Cerebellum (tissue), 4 donors: ENCODE measurements at places on chromosomes 11 and 22.

DNA sequence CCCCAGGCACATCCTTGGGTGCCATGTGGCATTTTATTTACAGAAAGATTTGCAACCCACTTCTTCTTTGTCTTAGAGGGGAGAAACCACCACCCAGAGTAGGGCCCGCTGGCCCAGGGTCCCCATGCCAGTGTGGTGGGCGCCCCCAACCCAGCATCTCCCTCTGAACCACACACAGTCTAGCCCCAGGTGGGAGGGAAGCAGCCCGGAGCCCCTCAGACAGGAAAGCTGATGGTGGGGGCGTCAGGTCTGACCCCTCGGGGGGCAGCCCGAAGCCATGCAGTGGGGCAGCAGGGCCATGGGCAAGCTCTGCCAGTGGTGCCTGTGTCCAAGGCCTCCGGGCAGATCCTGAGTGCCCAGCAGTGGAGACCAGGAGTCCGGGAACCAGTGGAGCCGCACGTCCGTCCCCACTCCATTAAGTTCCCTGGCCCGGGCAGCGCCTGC is 11.7 kb downstream of the TRPM5 start:
- no peak for DNase-seq

DNA sequence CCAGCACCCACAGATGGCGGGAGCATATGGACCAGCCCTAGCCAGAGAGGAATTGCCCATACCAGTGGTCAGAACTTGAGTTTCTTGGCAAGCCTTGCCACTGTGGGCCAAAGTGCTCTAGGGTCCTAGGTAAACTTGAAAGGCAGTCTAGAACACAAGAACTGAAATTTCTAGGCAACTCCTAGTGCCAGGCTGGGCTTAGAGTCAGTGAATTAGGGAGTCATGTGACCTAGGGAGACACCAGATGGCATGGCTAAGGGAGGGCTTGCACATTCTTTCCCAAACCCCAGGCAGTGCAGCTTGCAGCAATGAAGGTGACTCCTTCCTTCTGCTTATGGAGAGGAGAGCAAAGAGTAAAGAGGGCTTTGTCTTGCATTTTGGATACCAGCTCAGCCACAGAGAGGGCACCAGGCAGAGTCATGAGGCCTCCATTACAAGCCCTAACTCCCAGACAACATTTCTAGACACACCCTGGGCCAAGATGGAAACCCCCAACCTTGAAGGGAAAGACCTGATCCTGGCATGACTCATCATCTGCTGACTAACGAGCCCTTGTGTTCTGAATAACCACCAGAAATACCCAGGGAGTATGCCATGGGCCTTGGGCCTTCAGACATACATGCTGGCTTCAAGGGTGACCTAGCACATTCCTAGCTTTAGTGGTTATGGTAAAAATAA is 19.2 kb upstream of the OR56A3 start:
- no peak for DNase-seq

DNA sequence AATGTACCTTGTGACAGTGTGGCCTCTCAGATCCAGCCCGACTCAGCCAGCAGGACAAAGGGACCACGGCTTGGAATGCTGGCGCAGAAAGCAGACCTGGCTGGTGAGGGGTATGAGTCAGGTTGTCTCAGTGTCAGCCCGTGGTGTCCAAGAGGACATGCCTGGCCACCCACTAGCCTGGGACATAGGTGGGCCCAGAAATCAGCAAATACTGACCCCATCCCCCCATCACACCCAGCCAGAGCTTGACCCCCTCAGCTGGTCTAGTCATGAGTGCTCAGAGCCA is 4.5 kb downstream of the BANF1 start:
- DNase-seq = no peak

DNA sequence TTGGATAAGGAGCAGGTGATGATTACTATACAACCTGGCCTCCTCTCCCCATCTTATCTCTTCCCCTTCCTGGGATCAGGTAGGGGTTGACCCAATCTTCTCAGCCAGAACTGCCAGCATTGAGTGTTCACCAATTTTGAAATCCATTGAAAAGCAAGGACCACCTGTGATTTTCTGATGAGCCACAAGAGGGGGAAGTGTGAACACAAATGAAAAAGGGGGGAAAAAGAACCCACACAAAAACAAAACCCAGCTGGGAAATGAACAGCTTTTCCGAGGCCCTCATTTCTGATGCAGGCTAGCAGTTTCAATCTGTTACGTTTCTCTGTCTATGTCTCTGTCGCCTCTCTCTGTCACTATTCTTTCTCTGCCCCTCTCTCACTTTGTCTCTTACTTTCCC is 161.9 kb downstream of the INSC start:
- DNase-seq = no peak

DNA sequence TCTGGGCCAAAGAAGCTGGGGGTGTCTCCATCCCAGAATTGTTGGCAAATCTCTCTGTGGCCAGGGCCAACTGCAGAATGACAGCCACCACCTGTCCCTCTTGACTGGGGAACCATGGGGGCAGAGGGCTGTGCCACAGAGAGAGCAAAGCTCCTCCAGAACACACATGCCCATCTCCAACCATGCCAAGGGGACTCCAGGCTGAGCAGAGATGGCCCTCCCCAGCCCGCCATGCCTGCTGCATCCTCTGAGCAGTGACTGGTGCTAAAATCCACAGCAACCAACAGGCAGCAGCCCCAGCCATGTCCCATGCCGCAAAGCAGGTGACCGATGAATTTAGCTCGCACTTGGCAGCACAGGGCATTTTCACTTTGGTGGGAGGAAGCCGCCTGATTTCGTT is 45.0 kb downstream of the LARGE1 start:
- DNase-seq = peak; percentile 92

- no peak for DNase-seq
Measured at GRCh38 chr22:27393371-27393770, 408.2 kb downstream of the MN1 start.

- DNase-seq = no peak
Measured at GRCh38 chr22:20632082-20632481, 124.7 kb downstream of the MED15 start.

GRCh38 chr11:109894242-109894641 is 198.9 kb upstream of the ZC3H12C start:
- DNase-seq = no peak

GRCh38 chr11:57815877-57816276 is 54.3 kb downstream of the CTNND1 start:
- DNase-seq = no peak

- no peak for DNase-seq
Measured at GRCh38 chr11:86182976-86183584, 61.5 kb upstream of the EED start.

DNA sequence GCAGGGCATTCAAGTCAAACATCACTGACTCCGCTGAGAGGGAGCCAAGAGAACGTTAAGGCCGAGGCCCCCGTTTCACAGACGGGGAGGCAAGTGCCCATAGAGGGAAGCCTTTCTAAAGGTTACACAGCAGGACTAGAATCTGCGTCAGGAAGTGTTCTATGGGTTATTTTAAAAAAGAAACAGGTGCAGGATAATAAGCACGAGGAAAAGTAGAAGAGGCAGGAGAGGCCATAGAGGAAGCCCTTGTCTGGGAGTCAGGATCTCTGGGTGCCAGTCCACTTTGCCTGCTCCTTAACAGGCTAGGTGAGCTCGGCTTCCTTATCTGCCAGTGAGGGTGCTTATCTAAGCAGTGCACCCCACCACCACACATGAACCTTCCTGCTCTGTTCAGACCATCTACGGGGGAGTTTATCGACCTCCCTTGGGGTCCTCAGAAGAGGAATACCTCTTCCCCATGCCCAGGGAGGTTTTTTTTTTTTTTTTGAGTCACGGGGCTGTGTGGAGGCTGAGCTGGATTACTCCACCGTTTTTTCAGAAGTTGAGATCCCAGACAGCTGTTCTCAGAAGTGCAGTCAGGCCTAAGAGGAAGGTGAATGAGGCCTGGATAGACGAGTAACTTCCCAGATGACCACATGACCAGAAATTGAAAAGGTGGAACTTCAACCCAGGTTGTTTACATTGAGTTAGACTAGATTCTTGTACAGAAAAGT is 1.2 kb upstream of the FCHSD2 start:
- DNase-seq = peak; percentile 24

GRCh38 chr11:114076921-114077331 is 17.4 kb downstream of the ZBTB16 start:
- DNase-seq = no peak

GRCh38 chr11:127027789-127028188 is 27.2 kb upstream of the KIRREL3 start:
- no peak for DNase-seq

GRCh38 chr22:31230871-31231621 is 18.9 kb downstream of the LIMK2 start:
- DNase-seq = peak; percentile 60

DNA sequence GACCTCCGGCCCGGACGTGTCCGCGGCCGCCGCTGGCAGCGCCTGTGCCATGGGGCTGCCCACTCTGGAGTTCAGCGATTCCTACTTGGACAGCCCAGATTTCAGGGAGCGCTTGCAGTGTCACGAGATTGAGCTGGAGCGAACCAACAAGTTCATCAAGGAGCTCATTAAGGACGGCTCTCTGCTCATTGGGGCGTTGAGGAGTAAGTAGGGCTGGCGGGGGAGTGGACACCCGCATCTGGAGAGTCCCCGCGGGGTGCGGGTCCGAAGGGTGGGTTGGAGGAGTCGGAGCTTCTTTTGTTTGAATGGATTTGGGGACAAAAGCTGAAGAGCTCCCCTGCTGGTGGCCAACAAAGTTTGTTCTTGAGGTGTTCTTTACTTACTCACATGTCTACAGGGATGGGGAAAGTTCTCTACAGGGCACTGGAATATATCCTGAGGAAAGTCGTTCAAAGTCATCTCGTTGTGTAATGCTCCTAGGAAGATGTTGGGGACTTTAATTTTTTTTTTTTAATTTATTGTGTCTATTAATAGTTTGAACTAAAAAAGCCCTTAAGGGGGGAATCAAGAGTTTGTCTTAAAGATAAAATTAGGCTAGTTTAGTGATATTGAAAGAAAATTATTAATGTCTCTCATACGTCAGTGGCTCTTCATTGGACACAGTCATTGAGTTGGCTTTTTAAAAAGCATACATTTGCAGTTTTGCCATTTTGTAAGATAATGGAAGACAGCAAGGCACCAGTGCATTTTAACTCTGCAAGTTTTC is 725 bp downstream of the ARHGAP42 start:
- DNase-seq = no peak

DNA sequence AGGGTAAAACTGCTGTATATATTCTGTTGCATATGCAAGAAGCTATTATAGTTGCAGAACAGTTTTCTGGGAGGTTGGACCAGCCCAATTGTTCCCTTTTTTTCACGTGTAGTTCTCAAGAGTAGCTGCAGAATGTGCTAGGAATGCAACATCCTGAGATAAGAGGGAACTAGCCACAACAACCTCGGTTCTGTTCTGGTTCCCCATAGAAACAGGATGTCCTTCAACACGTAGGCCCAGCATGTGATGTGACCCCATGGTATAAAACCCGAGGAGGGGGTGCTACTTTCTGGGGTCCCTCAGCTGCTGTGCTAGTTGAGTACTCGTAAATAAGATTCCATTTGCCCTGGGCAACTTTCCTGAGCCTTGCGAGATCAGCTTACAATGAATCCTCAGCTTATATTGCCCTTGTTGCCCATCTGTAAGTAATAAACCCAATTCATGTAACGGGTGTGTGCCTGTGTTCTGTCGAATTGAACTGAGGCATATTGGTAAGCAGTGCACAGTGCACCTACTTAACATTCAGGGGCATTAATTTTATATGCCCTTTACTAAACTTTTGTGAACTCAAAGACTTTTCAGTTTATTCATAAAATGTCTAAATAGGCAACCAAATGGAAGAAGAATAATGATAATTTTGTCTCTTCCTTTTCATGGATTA is 23.0 kb upstream of the TRAF6 start:
- no peak for DNase-seq

GRCh38 chr22:28183078-28183860 is 264.2 kb upstream of the PITPNB start:
- no peak for DNase-seq

- DNase-seq = no peak
Measured at GRCh38 chr11:45301537-45302246, 15.6 kb upstream of the SYT13 start.

- no peak for DNase-seq
Measured at GRCh38 chr11:48124880-48125279, 91.7 kb upstream of the OR4B1 start.

GRCh38 chr11:113296447-113297205 is 17.8 kb upstream of the TTC12 start:
- no peak for DNase-seq

DNA sequence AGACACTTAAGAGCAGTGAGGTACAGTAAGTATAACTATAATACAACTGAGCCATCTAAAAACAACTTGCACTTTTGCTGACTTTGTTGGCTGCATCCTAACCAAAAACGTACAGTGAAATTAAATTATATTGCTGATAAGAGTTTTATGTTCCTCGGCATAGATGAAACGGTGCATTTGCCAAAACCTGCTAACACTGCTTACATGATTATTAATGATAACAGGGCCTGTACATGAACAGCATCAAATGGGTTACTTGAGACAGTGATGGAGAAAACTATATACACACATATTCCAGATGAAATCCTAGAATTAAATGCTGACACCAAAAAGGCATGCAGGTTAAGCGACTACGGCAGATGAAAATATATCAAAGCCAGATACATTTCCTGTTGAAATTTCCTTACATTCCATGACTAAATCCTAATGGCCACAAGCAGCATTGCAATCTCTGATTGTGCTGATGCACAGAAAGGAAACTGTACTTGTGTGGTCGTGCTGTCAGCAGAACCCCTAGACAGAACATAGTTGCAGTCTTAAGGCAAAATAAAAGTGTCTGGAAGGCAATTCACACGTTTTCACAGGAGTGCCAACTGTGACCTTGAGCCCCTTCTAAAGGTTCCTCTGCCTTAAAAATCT is 143.9 kb downstream of the CADM1 start:
- no peak for DNase-seq

GRCh38 chr11:12214751-12215150 is 104.4 kb downstream of the MICAL2 start:
- no peak for DNase-seq

GRCh38 chr11:95218149-95218548 is 12.9 kb downstream of the SESN3 start:
- no peak for DNase-seq

DNA sequence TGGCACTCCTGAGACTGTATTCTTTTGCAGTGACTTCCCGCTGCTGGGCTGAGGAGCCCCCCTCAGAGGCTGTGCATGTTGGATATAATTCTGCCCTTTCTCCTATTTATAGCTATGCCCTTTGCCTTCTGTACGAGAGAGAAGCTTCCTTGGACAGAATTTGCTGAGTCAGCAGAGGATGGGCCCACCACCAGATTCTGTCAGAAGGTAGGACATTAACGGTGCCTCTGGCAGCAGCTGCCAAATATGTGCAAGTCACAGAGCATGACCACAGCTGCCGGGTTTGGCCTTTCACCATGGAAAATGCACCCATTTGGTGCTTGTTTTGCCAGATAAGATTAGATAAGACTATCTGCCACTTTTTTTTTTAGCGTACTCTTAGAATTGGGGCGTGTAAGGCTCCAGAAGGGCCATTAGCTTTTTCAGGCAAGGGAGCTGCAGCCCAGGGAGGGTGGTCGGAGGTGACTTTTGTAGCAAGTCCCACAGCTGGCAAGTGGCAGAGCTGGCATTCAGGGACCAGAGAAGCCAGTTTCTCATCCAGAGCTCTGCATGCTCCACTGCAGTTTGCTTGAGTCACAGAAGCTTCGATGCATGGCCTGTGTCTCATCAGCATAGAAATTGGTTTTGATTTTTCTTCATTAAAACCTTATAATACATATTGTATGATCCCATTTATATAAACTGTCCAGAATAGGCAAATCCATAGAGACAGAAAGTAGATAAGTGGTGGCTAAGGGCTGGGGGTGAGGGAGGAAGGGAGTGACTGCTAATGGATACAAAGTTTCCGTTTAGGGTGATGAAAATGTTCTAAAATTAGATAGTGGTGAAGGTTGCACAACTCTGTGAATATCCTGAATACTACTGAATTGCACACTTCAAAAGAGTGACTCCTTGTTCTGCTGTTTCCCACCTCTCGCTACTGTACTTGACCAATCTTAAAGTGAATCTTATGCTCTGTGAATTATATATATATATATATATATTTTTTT is 15.8 kb downstream of the UPB1 start:
- DNase-seq = no peak
